Activated CD8-positive, alpha-beta memory T cell treated with anti-CD3 and anti-CD28 coated beads, Interleukin-2, amount 10 ng/mL, durations not matched to agents 7 days and 5 days (primary cell): ENCODE measurements at places on chromosomes 16 and 17.

GRCh38 chr17:19237389-19238166 is 412 bp downstream of the EPN2 start:
- H3K4me1 ChIP-seq: peaks cover 4% of the 10 kb centered on the region
- peaks cover 6% of the 10 kb centered on the region for H3K27me3 ChIP-seq

- DNase-seq: no peak
- no peaks in the 10 kb centered on the region for H3K4me1 ChIP-seq
- H3K27ac ChIP-seq: no peak overlapping the region
- H3K27me3 ChIP-seq: no peaks in the 10 kb centered on the region
- H3K36me3 ChIP-seq: no peaks in the 10 kb centered on the region
Measured at GRCh38 chr16:68599586-68599985, 45.5 kb upstream of the CDH3 start.

DNA sequence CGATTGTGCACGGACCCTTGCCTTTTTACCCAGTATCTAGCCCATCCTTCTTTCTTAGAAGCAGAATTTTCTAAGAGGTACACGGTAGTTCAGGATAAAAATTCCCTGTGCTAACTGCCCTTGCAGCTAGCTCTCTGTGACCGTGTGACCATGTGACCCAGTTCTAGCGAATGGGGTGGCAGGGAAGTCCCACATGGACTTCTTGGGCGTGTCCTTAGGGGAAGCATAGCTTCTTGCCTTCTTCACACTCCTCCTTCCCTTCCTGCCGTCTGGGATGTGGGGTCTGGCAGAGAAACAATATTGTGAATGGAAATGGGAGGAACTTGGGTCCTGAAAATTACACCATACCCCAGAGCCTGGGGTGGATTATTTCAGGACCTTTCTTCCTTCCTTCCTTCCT is 670.7 kb downstream of the MAF start:
- no peak for DNase-seq
- H3K4me1 ChIP-seq: no peaks in the 10 kb centered on the region
- H3K27me3 ChIP-seq: no peaks in the 10 kb centered on the region
- peaks cover 4% of the 10 kb centered on the region for H3K36me3 ChIP-seq
- H3K4me3 ChIP-seq: no peak overlapping the region

DNA sequence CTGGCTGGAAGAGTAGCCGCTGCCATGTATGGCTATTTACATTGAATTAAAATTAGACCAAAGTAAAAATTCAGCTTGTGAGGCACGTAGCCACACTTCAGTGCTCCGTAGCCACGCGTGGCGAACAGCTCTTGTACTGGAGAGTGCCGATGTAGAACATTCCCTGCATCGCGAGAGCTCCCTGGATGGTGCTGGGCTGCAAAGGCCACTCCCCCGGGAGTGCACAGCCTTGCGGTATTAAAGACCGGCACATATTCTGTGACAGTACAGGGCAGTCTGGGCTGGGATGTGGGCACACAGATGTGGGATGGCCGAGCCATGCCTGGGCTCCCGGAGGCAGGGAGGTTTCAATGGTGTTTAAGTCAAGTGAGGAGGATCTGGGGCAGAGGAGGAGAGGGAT is 102.2 kb downstream of the CMIP start:
- no peaks in the 10 kb centered on the region for H3K27me3 ChIP-seq
- no peak overlapping the region for H3K4me3 ChIP-seq

- no peak overlapping the region for H3K27ac ChIP-seq
- H3K4me3 ChIP-seq: no peak overlapping the region
- H3K36me3 ChIP-seq: no peaks in the 10 kb centered on the region
- H3K4me1 ChIP-seq: no peaks in the 10 kb centered on the region
Measured at GRCh38 chr17:258906-259305, 77.5 kb upstream of the DOC2B start.

DNA sequence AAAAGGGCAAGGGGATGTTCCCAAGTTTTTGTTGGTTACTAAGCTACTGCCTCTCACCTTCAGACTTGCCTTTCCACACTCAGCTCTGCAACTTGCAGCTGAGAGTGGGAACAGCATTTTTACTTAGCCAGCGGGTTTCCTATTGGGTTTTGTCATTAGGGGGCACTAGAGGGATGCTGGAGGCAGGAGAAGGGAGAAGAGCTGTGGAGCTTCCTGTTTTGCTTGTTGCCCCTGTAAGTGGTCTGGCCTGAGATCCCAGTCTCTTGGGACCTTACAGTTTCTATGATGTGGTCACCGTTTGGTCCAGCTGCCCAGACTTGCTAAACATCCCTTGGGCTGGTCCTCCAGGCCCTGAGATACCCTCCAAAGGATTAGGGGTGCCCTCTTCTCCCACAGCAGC is 209.6 kb upstream of the NLRP1 start:
- no peak overlapping the region for H3K4me3 ChIP-seq
- DNase-seq: no peak
- no peak overlapping the region for H3K27ac ChIP-seq
- peaks cover 22% of the 10 kb centered on the region for H3K27me3 ChIP-seq
- no peaks in the 10 kb centered on the region for H3K4me1 ChIP-seq

DNA sequence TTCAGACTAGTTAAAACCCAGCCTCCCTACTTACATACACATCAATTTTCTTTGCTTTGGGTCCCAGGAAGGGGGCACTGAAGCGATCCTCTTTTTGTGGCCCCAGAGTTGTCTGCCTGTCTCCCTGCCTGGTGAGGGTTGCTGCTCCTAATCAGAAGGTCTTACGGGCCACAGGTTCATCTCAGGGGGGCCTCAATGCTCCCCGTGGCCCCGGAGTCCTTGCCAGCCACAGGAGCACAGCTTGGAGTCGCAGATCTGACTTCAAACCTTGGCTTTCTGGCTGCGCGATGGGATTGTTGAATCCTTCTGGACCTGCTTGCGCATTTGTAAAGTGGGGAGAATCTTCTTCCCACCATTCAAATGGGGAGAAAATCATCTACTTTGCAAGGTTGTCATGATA is 44.8 kb upstream of the MYH10 start:
- H3K4me3 ChIP-seq: no peak overlapping the region
- DNase-seq: no peak
- no peaks in the 10 kb centered on the region for H3K36me3 ChIP-seq
- H3K4me1 ChIP-seq: no peaks in the 10 kb centered on the region
- peaks cover 21% of the 10 kb centered on the region for H3K27me3 ChIP-seq
- no peak overlapping the region for H3K27ac ChIP-seq

DNA sequence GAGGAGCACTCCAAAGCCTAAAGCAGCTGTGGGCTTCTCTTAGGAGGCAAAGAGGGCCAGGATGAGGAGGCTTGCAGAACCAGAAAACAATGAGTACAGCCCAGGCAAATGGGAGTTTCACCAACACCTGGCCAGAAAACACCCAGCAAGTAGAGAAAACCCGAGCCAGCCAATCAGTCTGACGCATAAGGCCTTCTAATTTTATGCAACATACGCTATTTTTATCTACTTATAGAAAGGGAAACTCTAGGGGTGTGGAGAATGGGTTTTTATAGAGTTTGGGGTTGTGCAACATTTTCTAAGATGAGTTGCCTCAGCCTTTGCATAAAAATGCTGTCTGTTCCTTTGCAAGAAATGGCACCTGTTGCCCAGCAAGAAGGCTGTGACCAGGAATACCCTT is 529.0 kb upstream of the CDH5 start:
- H3K27ac ChIP-seq: no peak overlapping the region
- no peak for DNase-seq
- H3K27me3 ChIP-seq: no peaks in the 10 kb centered on the region
- H3K4me3 ChIP-seq: no peak overlapping the region
- no peaks in the 10 kb centered on the region for H3K36me3 ChIP-seq

DNA sequence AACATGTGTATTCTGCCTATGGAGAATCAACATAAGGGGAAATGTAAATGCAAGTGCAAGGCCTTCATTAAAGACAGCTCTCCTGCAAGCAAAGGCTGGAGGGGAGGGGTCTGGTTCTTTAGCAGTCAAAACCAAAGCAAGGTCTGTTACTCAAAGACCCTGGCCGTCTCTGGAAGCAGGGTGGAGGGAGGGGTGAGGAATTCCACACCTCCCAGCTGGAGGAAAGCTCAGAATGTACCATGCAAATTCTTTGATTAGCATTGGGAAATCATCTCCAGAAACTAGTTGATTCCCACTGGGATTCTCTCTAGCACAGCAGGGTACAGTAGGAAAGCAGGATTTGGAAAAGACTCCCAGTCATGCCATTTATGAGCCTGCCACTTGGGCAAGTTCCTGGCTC is 77.3 kb upstream of the ASIC2 start:
- no peak for DNase-seq
- H3K36me3 ChIP-seq: no peaks in the 10 kb centered on the region
- no peaks in the 10 kb centered on the region for H3K27me3 ChIP-seq

GRCh38 chr16:83365166-83365565 is 442.6 kb upstream of the HSBP1 start:
- H3K4me1 ChIP-seq: no peaks in the 10 kb centered on the region
- DNase-seq: no peak
- no peaks in the 10 kb centered on the region for H3K36me3 ChIP-seq
- H3K4me3 ChIP-seq: no peak overlapping the region

DNA sequence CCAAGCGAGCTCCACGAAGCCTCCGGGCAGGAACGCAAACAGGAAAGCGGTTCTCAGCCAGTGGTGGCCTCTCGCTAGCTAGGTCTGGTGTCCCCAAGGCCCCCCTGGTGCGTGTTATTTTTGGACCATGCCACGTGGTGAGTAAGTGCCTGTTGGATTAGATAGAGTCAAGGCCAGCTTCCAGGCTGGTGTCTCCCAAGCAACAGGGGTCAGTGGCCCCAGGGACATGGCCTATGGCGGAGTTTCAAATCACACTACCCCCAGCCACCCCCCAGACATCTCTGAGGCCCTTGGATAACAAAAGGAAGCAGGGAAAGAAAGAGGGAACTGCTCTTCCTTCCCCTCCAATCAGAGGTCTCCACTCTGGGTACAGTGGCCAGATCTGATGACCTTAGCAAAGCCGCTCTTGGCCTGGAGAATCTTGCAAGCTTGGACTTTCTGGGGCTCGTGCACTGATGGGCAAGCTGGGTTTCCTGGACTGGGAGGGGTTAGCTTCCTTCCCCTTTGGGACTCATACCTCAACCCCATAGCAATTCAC is 58.2 kb downstream of the MAF start:
- no peak for DNase-seq
- H3K36me3 ChIP-seq: no peaks in the 10 kb centered on the region
- H3K27me3 ChIP-seq: peaks cover 5% of the 10 kb centered on the region
- H3K27ac ChIP-seq: no peak overlapping the region
- H3K4me3 ChIP-seq: no peak overlapping the region

DNA sequence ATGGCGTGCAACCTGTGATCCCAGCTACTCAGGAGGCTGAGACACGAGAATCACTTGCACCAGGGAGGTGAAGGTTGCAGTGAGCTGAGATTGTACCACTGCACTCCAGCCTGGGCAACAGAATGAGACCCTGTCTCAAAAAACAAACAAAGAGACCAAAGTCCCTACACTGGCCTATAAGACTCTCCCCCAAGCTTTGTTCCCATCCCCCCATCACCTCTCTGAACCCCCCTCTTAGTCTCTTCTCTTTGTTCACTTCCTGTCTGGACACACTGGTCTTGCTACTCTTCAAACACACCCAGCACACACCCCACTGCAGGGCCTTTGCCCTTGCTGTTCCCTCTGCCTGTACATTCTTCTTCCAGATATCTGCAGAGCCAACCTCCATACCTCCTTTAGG is 7.8 kb upstream of the SCNN1B start:
- peaks cover 1% of the 10 kb centered on the region for H3K4me1 ChIP-seq
- no peaks in the 10 kb centered on the region for H3K36me3 ChIP-seq
- DNase-seq: no peak
- peaks cover 29% of the 10 kb centered on the region for H3K27me3 ChIP-seq
- H3K4me3 ChIP-seq: no peak overlapping the region

GRCh38 chr16:8675183-8676159 is 1.1 kb downstream of the ABAT start:
- H3K4me1 ChIP-seq: peaks cover 16% of the 10 kb centered on the region
- peak; percentile 43 for DNase-seq
- H3K36me3 ChIP-seq: peaks cover 5% of the 10 kb centered on the region
- H3K4me3 ChIP-seq: peak overlapping the region; percentile 75
